Fibroblast of skin of scalp (primary cell): ENCODE measurements at places on chromosomes 2 and 18.
A peak's percentile ranks its signal among the peaks of the same experiment; 100 is the strongest.

DNA sequence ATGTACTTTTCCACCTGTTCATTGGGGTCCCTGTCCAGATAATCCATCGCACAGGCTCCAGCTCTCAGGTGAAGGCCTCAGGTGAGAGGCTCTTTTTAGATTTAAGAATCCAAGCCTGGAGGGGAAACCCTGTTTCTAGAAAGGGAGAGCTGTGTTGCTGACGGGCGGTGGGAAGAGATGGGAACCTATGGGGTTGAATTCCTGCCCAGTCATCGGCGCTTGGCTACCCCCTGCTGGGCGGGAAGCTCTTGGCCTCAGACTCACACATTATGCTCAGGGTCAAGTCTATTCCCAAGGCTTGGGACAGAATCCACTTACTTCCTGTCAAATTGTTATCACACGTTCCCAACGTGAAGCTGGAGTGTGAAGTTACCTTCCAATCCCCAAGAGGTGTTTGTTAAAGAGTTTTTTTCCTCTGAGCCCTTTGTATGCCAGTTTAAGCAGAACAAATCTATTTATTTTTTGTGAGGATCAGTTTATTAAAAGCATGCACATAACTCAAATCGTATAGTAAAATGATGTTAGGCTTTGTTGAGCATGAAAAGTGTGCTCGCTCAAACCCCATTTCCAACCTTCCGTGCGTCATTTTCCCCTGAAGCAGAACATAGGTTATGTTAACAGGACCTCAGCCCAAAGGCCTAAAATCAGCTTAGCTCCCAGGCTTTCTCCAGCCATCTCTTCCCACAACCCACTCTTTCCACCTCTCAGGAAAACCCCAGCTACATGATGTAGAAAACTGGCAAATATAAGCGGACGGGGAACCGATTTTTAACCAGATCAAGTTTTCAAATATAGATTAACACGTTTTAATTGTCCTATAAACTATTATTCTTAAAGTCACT, 181.7 kb upstream of the ETAA1 start:
- peak; percentile 79 for DNase-seq

GRCh38 chr2:39118786-39119499, 1.9 kb downstream of the SOS1 start:
- DNase-seq: peak; percentile 6

DNA sequence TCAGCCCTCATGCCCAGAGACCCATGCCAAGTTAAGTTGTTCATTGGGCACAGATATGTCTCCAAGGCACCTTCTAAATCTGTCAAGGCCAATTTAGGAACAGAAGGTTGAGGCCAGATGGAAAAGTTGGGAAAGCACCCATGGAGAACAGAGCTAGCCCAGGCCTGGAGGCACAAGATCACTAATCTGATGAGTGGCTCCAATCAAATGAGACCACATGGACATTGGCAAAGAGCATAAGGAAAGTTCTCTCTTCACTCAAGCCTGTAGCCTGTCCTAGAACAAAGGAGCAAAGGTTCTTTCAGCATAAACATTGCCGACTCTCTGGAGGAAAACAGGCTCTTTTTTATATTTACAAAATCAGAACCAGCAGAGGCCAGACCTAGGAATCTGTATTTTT, 154.8 kb downstream of the RNF152 start:
- no peak for DNase-seq

GRCh38 chr2:222433332-222434173, 9.2 kb downstream of the SGPP2 start:
- no peak for DNase-seq

- no peak for DNase-seq
These were observed 199.7 kb downstream of the MYO3B start for GRCh38 chr2:170377500-170378207.

GRCh38 chr2:192940767-192941166, 746.0 kb upstream of the TMEFF2 start:
- DNase-seq: no peak

DNA sequence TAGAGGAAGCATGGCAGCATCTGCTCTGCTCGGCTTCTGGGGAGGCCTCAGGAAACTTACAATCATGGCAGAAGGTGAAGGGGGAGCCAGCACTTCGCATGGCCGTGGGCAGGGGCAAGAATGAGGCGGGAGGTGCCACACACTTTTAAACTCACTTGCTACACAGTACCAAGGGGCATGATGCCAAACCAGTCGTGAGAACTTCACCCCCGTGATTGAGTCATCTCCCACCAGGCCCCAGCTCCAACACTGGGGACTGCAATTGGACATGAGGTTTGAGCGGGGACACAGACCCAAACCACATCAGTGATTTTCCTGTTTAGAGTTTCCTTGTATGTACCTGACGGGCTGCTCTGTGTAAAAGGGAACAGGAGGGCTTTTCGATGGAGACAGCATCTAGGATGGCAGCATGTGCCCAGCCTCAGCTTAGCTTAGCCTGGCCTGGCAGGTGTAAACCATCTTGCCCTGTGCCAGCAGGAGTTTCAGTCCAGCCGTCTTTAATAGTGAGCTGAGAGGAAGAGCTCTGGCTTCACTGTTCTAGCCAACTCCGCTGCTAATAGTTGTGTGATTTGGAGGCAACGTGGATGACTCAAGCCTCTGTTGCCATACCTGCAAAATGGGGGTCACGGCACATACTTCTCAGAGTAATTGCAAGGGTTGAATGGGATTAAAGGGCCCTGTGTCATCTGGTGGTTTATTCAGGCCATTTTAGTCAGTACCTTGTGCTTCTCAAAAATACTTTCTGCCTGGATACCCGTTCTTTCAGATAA, 101.8 kb downstream of the ASAP2 start:
- no peak for DNase-seq

DNA sequence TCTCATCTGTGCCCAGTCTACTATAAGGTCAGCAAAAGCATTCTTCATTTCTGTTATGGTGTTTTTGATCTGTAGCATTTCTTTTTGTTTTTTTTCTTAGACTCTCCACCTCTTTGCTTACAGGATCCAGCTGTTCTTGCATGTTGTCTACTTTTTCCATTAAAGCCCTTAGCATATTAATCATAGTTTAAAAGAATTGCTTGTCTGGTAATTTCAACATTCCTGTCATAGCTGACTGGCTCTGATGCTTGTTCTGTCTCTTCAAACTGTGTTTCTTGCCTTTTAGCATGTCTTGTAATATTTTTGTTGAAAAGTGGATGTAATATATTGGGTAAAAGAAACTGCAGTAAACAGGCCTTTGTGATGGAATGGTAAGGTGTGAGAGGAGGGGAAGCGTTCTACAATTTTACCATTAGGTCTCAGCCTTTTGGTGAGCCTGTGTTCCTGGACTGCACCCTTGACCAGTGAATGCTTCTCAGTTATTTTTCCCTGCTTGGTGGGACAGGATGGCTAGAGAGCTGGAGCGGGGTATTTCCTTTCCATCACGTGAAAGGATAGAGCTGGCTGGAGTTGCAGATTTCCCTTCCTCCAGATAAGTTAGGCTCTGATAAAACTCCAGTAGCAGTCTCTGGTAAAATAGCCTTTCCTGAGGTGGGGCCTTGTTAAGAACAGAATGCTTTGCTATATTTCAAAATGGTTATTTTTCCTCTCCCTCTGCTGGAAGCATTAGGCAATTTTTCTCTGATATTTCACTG, 65.4 kb downstream of the PLA2R1 start:
- peak; percentile 74 for DNase-seq

GRCh38 chr2:102895376-102895775, 133.5 kb downstream of the TMEM182 start:
- DNase-seq: no peak

DNA sequence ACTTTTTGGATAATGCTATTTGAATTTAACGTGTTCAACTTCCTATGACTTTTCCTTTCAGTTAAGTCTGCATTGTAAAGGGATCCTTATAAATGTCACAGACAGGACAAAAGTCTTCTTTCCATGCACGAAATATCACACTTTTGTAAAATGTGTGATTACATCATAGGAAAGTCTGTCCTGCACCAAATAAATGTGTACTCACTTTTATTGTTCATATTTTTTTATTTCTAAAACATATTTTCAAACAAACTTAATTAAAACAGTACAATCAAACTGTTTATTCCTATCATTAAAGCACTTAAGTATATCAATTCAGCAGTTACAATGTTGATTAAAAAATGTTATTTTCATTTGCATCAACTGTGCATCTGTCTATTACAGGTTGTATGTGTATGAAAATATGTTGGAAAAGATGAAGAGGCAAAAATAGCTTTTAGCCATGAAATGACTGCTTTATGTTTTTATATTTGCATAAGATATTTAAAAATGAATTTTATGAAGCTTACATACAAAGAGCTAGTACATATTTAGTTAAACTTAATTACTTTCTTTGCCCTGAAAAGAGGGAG, 105.6 kb downstream of the CSRNP3 start:
- no peak for DNase-seq

GRCh38 chr2:217711188-217711587, 291.6 kb downstream of the TNS1 start:
- DNase-seq: peak; percentile 93

DNA sequence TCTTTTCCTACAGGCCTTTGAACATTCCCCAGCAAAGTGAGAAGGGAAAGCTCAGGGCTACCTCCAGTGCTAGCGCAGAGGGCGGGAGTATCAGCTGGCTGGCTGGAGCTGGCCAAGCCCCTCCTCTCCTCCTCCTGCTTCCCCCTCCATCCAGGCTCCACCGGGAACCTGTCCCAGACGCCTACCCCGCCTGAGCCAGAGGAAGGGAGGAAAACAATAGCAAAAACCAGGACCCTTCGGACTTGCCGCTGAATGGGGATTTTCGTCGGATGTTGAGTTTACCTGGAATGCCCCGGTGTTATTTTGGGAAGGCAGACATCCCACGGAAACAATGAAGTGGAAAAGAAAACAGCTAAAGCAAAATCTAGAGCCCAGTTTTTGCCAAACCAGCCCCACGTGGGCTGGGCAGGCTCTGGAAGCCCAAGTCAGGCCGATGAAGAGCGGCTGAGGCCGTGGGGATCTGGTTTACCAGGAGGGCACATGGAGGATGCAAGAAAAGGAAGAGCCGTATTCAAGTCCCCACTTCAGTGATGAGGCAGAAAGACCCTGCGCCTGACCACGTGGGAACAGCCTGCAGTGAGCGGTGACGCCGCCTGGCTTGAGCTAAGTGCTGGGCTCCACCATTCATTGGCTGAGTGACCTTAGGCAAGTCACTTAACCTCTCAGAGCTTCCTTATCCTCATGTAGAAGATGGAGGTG, 100.4 kb upstream of the LCLAT1 start:
- no peak for DNase-seq

DNA sequence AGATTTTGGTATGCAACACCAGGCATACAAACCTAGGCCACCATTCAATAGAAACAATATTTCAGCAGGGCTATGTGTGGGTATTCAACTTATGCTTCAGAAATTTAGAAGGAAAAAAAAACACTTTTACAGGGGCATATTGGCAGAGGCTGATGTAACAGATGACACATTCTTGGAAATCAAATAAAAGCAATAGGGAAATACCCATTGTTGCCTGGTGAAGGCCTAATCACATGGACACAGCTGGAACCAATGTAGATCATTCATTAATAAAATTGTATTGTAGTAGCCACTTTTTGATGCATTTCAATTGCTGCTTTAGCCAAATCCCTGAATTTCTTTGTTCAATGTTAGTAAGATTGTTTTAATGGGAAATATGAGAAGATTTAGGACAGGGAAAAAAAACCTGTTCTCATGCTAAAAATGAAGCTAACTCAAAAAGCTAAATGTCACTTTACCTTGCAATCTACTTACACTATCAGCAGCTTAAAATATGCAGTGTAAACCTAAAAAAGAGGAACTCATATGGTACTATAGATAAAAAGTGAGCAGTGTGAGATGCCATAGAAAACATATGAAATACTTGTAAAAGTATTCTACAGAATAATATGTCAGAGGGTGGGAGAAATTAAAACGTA, 289.4 kb downstream of the ZEB2 start:
- DNase-seq: peak; percentile 74

DNA sequence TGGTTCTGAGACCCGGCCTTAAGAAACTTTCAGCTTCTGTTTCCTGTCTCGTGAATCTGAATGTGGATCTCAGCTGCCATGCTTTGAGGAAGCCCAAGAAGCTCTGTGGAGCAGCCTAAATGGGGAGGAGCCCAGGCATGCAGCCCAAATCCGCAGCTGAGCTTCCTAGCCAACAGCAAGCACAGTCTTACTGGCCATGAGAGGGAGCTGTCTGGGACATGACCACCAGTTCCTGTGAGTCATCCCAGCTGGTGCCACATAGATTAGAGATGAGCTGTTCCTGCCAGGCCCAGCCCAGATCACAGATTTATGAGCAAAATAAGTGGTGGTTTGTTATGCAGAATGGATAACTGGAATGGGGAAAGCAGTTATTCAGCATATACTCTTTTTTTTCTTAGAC, 224.4 kb upstream of the APCDD1 start:
- peak; percentile 87 for DNase-seq

GRCh38 chr18:35637227-35637626, 55.7 kb downstream of the GALNT1 start:
- no peak for DNase-seq

- no peak for DNase-seq
These were observed 12.7 kb downstream of the KCNF1 start for GRCh38 chr2:10924441-10924840.

DNA sequence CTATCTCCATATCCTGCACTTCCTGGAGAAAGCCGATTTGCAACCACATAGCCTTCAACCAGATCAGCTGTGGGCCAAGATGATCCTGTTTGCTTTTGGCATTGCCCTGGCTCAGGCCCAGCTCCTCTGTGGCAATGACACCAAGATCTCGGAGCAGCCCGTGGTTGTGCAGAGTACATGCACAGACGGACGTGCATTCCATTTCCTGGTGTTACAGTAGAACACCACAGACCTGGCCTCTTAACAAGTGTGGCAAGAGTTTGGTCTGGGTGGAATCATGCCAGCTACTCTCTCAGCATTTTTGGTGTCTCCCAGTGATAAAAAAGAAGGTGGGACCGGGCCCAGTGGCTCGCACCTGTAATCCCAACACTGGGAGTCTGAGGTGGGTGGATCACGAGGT, 20.0 kb downstream of the MALT1 start:
- peak; percentile 22 for DNase-seq

DNA sequence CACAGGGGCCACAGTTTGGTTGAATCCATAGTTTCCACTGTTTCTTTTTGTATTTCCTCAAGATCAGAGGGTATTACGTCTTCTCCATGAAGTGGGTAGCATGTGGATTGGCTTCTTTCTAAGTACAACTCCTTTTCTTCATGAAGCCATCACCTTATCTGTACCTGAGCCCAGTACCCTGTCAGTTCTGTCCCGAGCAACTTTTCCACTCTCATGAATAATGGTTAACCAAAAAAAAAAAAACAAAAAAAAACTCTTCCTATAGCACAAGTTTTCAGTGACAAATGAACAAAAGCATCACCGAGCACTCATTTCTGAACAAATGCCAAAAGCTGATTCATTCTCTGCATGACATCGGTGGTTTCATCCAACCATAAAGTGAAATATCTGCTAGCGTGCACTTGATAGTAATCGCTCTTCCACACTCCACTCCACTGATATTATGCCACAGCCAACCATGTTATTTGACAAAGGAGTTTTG, 53.0 kb upstream of the CCDC150 start:
- peak; percentile 90 for DNase-seq

- no peak for DNase-seq
These were observed 279.4 kb upstream of the NXPH2 start for GRCh38 chr2:139059617-139060016.

GRCh38 chr2:73970141-73970803, 14.4 kb upstream of the TET3 start:
- DNase-seq: no peak
